ENCODE measurements at places on chromosomes 13 and 19. TPM values are rescaled to one million over a fixed set of nuclear protein-coding genes. Genes with fewer than 3 reads are reported as not detected.

HOMER3 gene
- total RNA-seq: 24.5 TPM

SLC17A7 gene
- total RNA-seq: 1.6 TPM

TMEM221 gene
- total RNA-seq: 0.37 TPM

DNA sequence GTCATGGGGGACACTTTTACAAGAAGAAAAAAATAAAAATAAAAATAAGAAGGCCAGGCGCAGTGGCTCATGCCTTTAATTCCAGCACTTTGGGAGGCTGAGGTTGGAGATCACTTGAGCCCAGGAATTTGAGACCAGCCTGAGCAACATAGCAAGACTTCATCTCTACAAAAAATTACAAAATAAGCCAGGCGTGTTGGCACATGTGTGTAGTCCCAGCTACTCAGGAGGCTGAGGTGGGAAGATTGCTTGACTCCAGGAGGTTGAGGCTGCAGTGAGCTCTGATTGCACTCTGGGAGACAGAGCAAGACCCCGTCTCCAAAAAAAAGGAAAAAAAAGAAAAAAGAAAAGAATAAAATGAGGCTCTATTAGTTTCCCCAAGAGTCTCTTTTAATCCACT is 157.0 kb downstream of the PTPRS start:
- no peak for DNase-seq

GRCh38 chr19:44151491-44151890 is 10.1 kb downstream of the ZNF234 start:
- DNase-seq: no peak

DNA sequence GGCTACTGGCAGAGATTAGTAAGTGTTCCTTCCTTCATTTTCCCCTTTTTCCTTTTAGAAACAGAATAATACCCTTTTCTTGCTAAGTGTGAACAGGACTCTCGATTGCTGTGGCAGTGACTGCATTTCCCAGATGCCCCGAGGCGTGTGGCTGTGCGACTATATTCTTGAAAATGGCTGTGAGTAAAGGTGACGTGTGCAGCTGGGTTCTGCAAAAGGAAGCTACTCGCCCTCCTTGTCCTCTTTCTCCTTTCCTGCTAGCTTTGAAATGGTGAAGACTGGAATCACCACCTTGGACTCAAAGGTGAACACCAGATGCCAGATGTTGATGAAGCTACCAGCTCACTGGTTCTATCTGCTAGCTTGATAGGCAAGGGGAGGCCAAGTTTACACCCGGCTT is 121.4 kb downstream of the MIPEP start:
- no peak for DNase-seq

Data from mucosa of gallbladder (tissue), 1 donor.